Activated CD8-positive, alpha-beta memory T cell treated with anti-CD3 and anti-CD28 coated beads for 1 hour (primary cell): ENCODE measurements at places on chromosomes 4 and X.
A peak's percentile ranks its signal among the peaks of the same experiment; 100 is the strongest.

GRCh38 chrX:17052210-17052609 lies 105.8 kb downstream of the REPS2 start:
- no peak for DNase-seq

GRCh38 chrX:40175511-40176350 lies 78.0 kb upstream of the BCOR start:
- DNase-seq: peak; percentile 53

DNA sequence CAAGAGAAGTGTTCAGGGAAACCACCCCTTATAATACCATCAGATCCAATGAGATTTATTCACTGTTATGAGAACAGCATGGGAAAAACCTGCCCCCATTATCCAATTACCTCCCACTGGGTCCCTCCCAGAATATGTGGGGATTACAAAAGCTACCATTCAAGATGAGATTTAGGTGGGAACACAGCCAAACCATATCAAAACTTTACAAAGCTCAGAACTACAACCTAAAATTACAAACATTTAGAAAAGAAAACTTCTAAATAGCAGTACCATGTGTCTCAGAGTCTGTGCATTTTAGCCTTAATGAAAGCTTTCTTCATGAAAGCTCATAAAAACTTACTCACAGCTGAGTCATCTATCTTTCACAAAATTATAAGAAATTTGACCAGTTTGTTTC lies 1442.8 kb upstream of the PCDH7 start:
- no peak for DNase-seq

GRCh38 chrX:53013291-53013690 lies 35.3 kb upstream of the GPR173 start:
- no peak for DNase-seq

DNA sequence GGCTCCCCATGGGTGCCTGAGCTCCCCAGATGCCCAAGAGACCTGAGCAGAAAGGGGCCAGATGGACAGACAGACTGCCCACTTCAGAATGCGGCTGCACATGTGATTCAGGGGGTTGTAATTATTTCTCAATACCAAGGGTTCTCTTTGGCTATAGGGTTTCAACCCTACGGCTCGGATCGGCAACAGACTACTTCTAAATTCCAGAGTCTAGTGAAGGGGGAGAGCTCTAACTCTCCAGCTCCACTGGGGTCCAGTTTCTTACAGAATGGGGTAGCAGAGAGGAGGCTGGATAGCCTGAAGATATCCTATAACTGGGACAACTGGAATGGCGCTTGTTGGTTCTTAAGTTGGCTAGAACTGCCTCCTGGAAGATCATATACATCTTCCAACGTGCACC lies 136.3 kb downstream of the MGST2 start:
- DNase-seq: no peak

- DNase-seq: no peak
Measured at GRCh38 chr4:110512901-110513300, 36.9 kb downstream of the ENPEP start.

- no peak for DNase-seq
Measured at GRCh38 chr4:16896881-16897750, 1.3 kb downstream of the LDB2 start.

GRCh38 chr4:102341201-102341600 lies 4.1 kb downstream of the SLC39A8 start:
- no peak for DNase-seq

DNA sequence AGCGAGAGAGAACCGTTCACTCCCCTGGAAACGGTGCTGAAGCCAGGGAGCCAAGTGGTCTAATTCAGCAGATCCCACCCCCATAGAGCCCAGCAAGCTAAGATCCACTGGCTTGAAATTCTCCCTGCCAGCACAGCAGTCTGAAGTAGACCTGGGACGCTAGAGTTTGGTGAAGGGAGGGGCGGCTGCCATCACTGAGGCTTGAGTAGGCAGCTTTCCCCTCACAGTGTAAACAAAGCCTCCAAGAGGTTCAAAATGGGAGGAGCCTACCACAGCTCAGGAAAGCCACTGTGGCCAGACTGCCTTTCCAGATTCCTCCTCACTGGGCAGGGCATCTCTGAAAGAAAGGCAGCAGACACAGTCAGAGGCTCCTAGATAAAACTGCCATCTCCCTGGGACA lies 37.8 kb upstream of the CDS1 start:
- no peak for DNase-seq

DNA sequence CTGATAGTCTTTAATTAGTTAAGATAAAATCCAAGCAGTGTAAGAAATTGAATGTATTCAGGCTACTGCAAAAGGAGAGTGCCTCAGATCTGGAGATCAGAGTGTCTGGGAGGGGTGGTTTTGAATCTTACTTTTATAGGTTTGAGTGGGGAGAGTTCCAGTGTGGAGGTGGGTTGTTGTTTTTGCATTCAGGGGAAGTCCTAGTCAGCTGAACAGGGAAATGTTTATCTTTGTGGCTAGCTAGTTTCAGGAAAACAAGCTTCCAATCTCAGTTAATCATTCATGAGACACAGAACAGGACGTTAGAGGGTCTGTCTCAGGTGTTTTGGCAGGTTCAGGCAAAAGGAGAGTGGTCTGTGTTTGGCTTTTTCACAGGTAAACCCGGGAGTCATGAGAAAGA lies 26.0 kb downstream of the ZNF81 start:
- no peak for DNase-seq

DNA sequence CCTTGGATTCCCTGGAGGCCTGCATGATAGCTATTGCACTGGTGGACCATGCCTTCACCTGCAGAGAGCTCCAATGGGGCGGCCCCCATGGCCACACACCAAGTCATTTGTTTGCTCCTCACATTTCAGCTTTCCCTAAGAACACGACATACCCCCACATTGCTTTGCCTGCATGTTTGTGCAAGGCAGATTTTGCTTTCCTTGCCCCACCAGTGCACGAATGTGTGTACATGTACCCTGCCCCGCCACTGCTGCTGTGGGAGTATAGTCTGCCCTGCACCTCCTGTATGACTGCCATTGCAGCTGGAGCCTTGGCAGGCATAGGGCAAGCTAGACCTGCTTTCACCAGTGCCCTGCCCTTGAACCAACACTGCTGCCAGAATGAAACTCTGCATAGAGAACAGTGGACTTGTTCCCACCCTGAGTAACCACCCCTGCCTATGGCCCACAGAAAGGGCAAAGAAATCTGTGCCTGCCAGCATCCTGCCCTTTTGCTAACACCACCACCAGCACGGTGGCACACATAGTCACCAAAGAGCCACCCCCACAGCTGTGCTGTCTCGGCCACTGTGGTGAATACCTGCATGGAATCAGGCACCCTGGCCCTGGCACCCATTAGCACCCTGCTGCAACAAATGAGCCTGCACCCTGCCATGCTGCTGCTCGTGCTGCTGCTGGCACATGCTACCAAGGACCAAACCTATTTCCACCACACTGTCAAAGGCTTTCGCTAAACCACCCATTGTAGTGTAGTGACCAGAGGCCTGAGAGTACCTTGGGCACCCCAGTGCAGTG lies 661.7 kb upstream of the FAM241A start:
- no peak for DNase-seq

GRCh38 chr4:109111031-109111430 lies 191.4 kb downstream of the COL25A1 start:
- DNase-seq: no peak

DNA sequence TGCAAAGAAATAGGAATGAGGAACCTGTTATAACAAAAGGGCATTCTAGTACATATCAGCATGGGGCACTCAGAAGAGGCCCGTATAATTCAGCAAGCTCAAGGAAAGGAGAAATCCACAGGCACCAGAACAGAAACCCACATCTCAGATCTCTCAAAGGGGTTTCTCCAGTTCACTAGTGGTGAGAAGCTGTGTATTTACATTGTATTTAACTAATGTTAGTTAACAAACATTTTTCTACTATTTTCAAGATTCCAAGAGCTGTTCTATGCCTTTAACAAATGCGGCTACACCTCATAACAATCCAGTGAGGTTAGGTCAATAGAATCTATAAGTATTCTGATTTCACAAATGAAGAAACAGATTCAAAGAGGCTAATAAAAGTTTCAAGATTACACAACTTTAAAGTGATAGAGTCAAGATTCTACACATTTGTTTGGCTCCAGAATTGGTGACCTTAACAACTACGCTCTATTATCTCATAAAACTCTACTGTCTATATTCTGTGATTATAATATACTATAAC lies 77.3 kb downstream of the CXXC4 start:
- no peak for DNase-seq

GRCh38 chrX:74280759-74281158 lies 23.2 kb upstream of the ZCCHC13 start:
- DNase-seq: no peak

DNA sequence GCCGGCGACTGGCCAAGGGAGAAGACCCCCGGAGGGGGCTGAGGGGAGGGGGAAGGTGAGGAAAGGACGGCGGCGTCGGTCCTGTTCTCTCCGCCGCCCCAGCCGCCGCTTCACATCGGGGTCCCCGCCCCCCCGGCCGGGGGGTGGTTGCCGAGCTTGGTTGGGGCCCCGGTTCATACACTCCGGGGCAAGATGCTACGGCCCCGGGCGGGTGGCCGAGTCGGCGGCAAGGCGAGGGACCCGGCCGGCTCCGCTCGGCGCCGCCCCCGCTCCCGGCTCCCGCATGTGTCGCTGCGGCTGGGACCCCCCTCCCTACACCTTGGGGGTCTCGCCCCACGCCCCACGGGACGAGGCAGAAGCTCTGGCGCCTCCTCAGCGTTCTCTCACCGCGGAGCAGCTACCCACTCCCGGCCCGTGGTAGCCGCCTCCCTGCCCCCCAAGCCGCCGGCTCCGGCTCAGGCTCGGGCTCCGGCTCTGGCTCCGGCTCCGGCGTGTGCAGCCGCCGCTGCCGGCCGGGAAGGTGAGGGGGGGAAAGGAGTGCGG lies 461 bp downstream of the FBXW7 start:
- peak; percentile 24 for DNase-seq

DNA sequence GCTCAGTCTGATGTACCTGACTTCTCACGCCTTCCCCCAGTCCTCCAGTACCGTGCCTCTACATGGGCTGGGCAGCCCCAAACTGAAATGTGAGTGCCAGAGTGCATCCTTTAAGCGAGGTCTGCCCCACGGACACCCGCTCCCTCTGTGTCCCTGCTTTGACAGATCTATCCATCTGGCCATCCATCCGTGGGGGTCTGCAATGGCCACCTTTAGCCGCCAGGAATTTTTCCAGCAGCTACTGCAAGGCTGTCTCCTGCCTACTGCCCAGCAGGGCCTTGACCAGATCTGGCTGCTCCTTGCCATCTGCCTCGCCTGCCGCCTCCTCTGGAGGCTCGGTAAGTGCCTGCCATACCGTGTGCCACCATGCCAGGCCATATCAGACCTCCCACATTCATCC lies 827 bp downstream of the PORCN start:
- DNase-seq: no peak

DNA sequence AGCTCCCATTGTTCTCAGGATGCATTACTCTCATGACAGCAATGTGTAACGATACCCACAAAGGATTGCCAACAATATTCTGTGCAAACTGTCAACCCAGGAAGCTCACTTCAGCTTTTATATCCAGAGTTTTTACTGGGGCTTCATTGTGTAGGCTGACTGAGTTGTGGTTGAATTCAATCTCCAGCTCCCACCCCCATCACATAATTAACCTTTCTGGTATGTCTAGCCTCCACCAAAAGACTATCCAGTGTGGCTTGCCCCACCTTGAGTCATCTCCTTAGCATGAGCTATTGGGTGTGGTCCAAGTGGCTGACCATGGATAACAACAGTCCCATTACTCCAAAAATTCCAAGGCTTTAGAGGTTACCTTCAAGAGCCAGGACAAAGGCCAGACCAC lies 17.7 kb upstream of the TAB3 start:
- no peak for DNase-seq

- no peak for DNase-seq
Measured at GRCh38 chr4:81468678-81469077, 3.0 kb downstream of the RASGEF1B start.

DNA sequence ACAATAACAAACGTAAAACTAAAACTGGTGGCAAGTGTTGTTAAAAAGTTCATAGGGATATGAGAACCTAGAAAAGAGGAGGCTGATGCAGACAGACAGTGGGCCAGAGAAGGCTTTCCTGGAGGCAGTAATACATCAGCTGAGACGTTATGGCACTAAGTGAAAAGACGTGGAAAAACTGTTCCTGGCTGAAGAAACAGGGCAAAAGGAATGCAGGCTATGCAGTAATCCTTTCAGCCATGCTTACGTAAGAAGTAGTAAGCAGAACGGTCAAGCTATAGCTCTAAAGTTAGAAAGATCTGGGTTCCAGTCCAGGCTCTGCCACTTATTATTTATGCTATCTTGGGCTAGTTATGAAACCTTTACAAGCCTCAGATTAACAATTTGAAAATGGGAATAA lies 6.4 kb downstream of the LAMTOR3 start:
- no peak for DNase-seq

DNA sequence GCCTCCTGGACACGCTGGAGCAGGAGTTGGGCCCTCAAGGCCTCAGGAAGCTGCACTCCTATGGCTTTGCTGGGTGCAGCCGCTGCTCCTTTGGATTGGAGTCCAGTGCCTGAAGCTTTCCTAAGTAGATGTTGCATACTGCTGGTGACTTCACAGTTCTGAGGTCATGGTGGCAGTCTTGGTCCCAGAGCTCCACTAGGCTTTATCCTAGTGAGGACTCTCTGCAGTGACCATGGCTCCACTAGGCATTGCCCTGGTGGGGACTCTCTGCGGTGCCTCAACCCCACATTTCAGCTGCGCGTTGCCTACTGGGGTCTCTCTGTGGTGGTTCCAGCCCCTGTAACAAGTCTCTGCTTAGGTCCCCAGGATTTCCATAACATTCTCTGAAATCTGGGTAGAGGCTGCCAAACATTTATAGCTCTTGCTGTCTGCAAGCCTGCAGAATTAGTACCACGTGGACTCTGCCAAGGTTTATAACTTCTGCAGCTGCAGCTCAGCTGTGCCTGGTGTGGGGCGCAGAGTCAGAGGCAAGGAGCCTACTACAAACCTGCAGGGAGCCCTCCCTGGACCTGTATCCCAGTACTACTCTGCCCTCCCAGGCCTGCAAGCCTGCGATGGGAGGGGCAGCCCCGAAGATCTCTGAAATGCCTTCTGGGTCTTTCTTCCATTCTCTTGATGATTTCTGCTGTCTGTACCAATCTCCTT lies 46.0 kb upstream of the NFKB1 start:
- no peak for DNase-seq

DNA sequence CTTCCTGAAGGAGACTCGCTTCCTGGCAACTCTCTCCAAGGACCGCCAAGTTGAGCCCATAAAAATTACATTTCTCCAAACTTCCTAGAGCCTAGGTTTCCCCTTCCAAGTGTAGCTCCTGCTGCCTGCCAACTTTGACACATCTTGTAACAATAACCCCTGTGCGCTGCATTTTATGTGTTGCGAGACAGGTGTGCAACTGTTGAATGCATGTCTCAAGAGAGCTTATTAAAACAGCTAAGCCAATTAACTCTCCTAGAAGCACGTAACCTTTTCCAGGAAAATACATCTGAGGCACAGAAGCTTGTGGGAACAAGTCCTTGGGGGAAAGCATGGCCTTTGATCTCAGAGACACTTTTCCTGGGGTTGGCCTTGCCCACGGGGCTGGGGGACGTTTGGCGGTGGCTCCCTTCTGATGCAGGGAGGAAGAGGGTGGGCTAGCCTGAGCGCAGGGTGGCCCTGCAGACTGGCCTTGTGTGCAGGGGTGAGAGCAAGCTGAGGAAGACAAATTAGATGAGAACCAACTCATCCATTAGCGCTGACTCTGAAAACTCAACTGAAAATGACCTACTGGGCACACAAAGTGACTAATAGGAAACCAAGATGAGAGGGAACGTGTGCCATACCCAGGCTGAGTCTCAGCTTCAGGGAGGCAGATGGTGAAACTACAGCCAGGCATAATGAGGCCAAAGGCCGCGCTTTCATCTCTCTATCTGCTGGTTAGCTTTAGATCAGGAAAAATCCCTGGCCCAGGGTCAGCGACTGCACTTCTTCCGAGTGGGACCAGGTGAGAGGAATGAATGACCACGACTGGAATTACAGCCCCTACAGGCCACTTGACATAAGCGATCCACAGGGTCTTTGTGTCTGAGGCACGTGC lies 75.3 kb downstream of the ENPP6 start:
- no peak for DNase-seq
